ENCODE measurements at places on chromosomes 12 and 14. TPM values are rescaled to one million over a fixed set of nuclear protein-coding genes. Genes with fewer than 3 reads are reported as not detected.

ARF6 gene
- 21.5 TPM for polyA plus RNA-seq

KRT82 gene
- not detected for polyA plus RNA-seq

GRCh38 chr12:103012884-103013283, 55.4 kb downstream of the ASCL1 start:
- no peak for DNase-seq

DNA sequence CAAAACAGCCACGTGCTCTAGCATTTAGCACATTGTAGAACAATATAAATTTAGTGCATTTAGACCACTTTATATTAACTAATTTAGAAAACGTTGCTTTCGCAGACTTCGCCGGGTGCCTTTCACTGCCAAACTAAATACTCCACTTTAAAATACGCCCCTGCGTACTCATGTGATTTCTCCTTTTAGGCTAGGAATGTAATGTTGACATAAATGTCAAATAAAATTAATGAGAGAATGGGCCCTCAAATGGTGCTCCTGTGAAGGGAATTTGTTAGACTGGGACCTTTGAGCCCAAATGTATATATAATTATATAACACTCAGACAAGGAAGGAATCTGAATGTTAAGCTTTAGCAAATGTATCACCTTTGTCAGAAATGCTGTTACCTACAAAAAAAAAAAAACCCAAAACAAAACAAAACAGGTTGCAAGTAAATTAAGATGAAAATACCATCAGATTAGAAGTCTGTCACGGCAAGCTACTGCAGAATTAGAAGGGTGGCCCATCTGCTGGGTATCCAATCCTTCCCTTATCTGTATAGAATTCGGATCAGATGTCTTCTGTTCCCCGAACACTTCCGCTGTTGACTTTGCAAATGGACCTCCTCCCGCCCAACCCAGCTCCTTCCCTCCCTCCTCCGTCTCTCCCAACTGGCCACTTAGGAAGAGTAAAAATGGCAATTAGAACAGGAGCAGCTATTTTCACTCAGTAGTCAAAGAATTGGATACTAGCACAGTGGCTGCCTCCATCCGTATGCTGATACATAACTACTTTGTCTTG, 159.3 kb upstream of the FOXN3 start:
- no peak for DNase-seq

- no peak for DNase-seq
Measured at GRCh38 chr14:103867523-103867953, 20.2 kb upstream of the PPP1R13B start.
